ENCODE measurements at places on chromosomes 5 and 9.

- DNase-seq, result no peak
These were observed 46.2 kb downstream of the FRMD3 start for GRCh38 chr9:83491995-83492394.

- no peak for DNase-seq
These were observed at the start of gene SLC34A3 for GRCh38 chr9:137230705-137231371. SLC34A3 (plus strand) TSS chr9:137230901; CDS start chr9:137231703, 802 bp downstream.

GRCh38 chr9:91714020-91714806, 235.8 kb downstream of the ROR2 start:
- DNase-seq, result peak; percentile 24

DNA sequence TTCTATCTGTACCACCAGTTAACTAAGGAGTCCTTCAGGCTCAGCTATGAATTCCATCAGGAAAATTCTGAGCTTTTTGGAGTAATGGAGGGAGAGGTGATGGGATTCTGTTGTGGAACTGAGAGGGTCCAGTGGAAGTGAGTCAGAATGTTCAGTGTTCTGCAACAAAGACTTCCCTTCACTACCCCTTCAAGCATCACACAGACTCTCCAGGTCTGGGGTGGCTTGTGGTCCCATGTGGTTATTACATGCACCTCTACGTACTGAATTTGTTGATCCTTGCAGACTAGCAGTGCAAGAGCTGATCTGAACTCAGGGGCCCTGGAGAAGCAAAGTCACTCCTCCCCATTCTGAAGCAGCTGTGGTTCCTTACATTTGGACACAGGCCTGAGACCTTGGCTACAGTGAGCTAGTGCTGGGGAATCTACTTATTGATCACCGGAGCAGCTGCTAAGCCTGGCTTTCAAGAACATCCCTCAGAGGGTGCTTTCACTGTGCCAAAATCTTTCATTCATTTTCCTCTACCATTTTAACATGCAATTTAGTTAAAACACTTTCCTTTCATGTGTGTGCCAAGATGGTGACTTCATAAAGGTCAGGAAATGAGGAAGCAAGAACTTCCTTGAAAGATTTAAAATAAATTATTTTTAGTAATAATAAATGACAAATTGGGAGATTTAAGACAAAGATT, 75.0 kb upstream of the TNC start:
- DNase-seq, result no peak

GRCh38 chr5:14447958-14448911, 133.4 kb upstream of the OTULINL start:
- DNase-seq, result no peak

DNA sequence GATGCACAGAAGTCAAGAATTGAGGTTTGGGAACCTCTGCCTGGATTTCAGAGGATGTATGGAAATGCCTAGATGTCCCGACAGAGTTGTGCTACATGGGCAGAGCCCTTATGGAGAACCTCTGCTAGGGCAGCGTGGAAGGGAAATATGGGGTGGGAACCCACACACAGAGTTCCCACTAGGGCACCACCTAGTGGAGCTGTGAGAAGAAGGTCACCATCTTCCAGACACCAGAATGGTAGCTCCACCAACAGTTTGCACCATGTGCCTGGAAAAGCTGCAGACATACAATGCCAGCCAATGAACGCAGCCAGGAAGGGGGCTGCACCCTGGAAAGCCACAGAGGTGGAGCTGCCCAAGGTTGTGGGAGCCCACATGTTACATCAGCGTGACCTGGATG, 104.5 kb downstream of the STK32A start:
- DNase-seq, result no peak

DNA sequence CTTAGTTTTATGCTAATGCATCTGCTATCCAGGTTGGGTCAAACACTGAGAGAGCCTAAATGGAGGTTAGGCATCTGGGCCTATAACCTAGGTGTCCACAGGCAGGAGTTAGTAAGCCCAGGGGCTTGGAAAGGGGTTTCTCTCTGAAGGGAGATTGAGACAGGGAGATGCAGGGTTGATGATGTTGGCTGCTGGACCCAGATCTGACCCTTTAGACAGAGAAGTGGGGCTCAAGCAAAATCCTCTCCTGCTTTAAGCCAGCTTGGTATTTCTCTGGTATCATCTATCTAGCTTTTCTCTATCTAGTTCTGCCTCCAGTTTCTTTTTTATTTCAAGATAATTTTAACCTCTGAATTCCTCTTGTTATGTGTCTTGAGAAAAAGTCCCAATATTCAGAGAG, 18.3 kb upstream of the ANKRD55 start:
- no peak for DNase-seq

DNA sequence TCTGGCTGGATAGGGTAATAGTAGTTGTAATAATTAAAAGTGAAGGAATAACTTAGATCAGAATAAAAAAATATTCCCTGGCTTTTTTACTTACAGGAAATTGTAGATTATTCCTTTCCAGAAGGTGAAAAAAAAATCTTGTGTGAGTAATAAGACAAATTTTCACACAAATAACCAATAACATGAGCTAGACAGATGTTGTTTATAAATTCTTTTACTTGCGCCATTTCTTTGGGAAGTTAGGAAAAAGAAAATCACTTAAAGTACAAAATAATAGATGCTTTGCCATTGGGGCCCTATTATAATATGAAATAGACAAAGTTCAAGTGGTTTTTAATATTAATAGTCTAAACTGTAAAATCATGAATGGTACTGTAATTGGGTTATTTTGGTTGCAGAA, 204.1 kb downstream of the ARRDC3 start:
- no peak for DNase-seq

- DNase-seq, result no peak
These were observed 134.1 kb downstream of the NUDT12 start for GRCh38 chr5:103428411-103428871.

DNA sequence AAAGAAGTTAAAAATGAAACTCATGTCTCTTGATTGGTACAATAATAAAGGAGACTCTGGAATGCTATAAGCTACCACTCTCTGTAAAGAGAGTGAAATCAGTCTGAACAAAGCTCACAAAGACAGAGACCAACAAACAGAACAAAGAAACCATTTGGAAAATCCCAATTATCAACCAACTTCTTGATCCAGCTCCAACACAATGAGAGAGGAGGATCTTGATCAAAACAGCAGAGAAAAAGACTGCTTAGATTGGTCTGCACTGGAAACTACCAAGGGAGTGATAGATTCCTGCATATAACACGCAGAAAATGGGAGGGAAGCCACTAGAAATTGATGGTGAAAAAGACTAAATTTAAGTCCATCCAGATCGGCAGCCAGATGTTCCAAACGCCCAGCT, 23.1 kb upstream of the RNF38 start:
- no peak for DNase-seq

GRCh38 chr5:111131356-111131755, 39.2 kb downstream of the WDR36 start:
- no peak for DNase-seq

- DNase-seq, result no peak
These were observed 545.4 kb upstream of the TLE4 start for GRCh38 chr9:79026316-79026715.

- no peak for DNase-seq
These were observed 134.8 kb downstream of the FBXL7 start for GRCh38 chr5:15634591-15635288.

GRCh38 chr5:83895860-83896259, 175.2 kb upstream of the HAPLN1 start:
- no peak for DNase-seq

- no peak for DNase-seq
These were observed 39.9 kb upstream of the OLFM1 start for GRCh38 chr9:135047521-135047920.

DNA sequence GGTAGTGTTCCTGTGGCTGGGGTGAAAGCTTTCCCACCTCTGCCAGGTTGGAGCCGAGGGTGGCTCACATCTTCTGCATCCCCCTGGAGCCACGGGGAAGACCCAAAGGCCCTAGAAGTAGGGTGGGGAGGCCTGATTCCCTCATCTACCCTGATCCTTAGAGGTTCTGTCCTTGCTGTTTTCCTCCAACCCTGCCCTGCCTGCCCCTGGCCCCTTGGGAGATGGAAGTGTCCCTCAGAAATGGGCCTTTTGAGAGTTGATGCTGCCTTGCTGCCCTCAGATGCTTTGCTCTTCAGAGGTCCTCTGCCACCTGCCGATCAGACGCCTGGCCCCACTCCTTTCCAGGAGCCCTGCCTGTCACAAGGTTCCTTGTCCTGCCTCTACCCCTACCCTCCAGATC, 6.3 kb downstream of the CCL19 start:
- no peak for DNase-seq

Measured in CD4-positive, alpha-beta T cell treated with Interleukin-4 for 1 hour (primary cell).